ENCODE measurements at places on chromosomes 6 and 20.
A peak's percentile ranks its signal among the peaks of the same experiment; 100 is the strongest.

GRCh38 chr6:168145747-168146596 lies 67.0 kb upstream of the FRMD1 start:
- DNase-seq: no peak

- DNase-seq: no peak
Measured at GRCh38 chr6:70270287-70271005, 32.4 kb downstream of the COL9A1 start.

GRCh38 chr6:97586344-97586743 lies 303.3 kb upstream of the MMS22L start:
- DNase-seq: no peak

DNA sequence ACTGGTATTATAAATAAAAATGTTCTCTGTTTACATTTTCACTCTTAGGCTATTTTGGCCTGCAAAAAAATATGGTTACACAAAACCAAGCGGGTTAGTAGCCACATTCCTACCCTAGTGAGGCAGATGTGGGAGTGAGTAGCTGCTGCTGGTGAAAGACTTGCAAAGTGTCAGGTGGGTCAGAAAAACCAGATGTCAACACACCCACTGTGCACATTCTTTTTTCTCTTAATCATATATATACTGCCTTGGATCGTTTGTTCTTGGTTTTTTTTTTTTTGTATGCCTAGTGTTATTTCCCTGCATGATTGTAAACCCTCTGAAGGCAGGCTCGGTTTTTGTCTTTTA lies 68.0 kb upstream of the TFB1M start:
- no peak for DNase-seq

GRCh38 chr6:163416557-163417253 lies 2.2 kb downstream of the QKI start:
- peak; percentile 65 for DNase-seq

- no peak for DNase-seq
Measured at GRCh38 chr20:48841196-48841874, 13.5 kb upstream of the PREX1 start.

- DNase-seq: no peak
Measured at GRCh38 chr20:7624886-7625285, 315.4 kb downstream of the HAO1 start.

- no peak for DNase-seq
Measured at GRCh38 chr6:155276638-155277037, 12.8 kb downstream of the CLDN20 start.

- no peak for DNase-seq
Measured at GRCh38 chr6:112372226-112372806, 25.2 kb downstream of the RFPL4B start.

- no peak for DNase-seq
Measured at GRCh38 chr20:41245086-41245707, 72.3 kb downstream of the ZHX3 start.

DNA sequence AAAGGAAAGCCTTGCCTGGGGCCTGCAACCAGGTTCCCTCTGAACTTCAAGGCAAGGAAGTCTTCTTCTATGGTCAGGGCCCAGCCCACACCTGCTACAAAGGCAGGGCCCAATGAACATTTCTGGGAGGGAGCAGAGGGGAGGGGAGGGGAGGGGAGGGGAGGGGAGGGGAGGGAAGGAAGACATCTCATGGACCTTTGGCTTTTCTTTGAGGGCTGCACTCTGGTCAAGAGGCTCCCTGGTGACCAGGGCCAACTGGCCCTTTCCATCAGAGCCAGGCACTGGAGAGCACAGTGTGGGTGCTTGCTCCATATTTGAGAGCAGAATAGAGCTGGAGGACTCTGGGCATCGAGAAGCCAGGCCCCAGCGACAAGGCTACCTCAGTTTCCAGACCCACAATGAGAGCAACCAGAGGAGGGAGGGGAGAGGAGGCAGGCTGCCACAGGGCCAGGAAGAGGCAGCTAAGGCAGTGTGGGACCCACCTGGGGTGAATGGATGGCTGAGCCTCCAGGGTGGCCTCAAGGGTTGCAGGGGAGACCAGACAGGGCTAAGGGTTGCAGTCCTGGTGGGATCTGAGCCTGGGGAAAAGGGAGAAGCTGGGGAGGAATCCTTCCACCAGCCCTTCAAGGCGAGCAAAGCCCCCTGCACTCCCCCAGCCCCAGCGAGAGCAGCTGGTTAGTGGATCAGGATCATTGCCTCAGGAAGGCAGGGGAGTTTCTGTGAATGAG lies 84.8 kb downstream of the MRPL14 start:
- DNase-seq: no peak

- DNase-seq: no peak
Measured at GRCh38 chr6:152981219-152981618, 1.6 kb downstream of the FBXO5 start.

- DNase-seq: no peak
Measured at GRCh38 chr20:46870041-46870440, 24.6 kb upstream of the EYA2 start.

Measured in B cell (primary cell).